Urothelium cell line (cell line): ENCODE measurements at places on chromosomes 4 and X.

DNA sequence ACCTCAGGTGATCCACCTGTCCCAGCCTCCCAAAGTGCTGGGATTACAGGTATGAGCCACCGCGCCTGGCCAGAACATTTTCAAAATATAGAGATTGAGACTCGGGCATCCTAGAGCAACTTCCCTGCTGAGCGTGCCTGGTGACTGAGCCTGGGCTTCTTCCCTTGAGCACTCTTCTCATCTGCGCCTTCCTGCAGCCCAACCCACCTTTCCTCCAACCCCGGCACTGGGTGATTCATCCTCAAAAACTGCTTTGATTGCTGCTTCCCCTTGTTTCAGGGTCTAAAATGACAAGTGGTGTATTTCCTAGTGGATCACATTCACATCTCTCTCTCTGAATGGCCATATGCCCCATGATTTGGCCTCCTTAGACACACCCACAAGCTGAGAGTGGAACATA, 37.8 kb downstream of the PHKA2 start:
- DNase-seq, result peak; percentile 1

GRCh38 chr4:143184217-143184502, 557 bp upstream of the USP38 start:
- no peak for DNase-seq

- DNase-seq, result no peak
Measured at GRCh38 chr4:74023709-74024108, 14.8 kb downstream of the CXCL3 start.

DNA sequence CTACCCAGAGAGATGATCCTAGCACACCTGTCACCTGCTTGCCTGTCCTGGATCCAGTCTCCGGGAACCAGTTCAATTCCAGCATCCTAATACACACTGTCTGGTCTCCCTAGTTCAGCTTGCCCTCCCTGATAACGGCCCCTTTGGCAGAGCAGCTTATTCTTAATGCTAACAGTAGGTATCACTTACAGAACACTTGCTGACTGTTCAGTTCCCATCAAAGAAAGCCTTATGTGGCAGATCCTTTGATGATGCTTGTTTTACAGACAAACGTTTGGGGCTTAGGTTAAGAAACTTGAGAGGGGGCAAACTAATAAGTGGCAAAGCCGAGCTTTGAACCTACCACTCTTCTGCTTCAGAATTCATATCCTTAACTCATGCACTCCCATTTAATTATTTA, 890 bp downstream of the RASSF6 start:
- DNase-seq, result no peak

DNA sequence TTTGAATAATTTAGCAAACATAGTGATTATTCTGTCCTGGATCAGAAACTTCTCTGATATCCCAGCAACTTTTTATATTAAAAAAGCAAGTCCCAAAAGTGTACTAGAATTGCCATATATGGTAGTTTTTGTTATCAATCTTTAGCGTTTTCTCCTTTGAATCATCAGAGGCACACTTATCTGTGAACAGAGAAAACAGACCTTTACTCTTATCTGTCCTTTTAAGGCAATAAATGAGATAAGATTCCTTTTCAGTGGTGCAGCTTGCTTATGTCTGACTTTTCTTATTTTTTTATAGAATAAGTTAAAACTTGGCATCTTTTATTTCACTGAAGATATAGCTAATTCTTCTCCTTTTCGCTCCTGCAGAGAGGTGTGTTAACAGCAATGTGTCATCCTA, 458.1 kb upstream of the PCDH10 start:
- no peak for DNase-seq

GRCh38 chr4:80029364-80029763, 43.7 kb downstream of the ANTXR2 start:
- DNase-seq, result no peak

- DNase-seq, result peak; percentile 20
Measured at GRCh38 chr4:161573836-161574235, 590.0 kb downstream of the FSTL5 start.

DNA sequence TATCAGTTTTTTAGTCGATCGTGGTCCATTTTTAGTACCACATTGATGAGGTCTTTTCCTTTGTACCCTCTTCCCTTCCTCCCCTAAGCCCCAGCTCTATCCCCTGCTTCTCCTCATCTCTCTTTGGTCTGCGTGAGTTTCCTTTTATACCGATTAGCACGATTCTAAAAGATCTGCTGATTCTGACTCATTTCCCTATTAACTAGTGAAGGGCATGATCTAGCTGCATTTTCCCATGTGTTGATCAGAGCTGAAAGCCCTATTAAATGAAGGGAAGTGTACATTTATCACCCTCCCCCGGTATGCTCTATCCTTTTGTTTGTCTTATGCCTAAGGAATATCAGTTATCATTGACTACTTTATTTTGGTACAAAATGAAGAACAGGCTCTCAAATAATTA, 181.7 kb upstream of the NPY2R start:
- DNase-seq, result no peak

DNA sequence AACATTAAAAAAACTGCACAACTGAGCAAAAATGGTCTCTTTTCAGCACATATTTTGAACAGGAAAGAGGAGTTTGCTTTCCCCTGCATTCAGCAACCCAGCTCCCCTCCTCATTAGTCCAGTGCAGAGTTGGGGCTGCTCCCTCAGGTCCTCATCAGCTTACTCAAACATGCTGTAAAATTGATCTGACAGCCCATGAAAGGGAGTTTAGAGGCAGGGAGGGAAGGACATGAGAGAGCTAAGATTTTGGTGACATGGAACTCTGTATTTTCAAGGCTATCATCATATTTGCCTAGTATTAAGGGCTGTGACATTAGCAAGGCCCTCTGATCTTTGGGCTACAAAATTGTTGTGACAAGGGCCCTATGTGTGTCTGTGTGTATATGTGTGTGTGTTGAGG, 205.6 kb upstream of the TAPT1 start:
- no peak for DNase-seq

DNA sequence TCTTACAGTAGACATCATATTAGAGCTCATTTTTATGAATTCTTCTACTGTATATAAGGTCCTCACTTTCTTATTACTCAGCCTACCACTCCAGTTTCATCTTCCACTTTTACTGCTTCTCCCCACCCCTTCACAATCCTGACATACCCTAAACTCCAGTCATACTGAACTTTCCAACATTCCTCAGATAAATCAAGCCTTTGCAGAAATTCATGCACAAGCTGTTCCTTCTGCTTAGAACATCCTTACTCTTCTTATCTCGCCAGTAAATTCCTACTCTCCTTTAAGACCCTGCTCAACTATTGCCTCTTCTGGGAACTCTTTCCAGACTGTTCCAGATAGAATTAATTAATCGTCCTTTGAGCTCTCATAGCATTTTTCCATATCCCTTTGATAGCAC, 24.8 kb downstream of the RTL9 start:
- DNase-seq, result no peak

GRCh38 chrX:107726816-107727534, 48.6 kb downstream of the TSC22D3 start:
- DNase-seq, result no peak

DNA sequence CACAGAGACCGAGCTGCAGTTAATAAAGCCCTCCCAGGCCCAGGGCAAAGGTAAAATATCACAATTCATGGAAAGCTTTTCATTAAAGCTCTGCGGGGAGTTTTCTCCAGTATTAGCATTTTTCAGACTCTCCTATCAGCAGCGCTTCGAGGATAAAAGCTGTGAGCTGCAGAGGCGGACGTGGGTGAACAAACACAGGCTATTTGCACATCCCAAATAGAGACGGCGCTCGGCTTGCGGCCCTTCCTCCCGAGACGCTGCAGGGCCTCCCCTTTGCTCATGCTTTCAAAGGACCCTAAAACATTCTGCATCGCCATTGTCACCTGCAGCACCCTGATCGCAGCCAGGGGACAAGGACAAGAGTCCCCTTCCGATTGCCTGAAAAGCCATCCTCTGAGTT, 97.3 kb downstream of the SORCS2 start:
- no peak for DNase-seq

GRCh38 chr4:31034550-31034949, 314.4 kb downstream of the PCDH7 start:
- no peak for DNase-seq

GRCh38 chrX:132748909-132749308, 209.5 kb downstream of the HS6ST2 start:
- DNase-seq, result no peak

GRCh38 chr4:138389976-138390685, 148.0 kb upstream of the SLC7A11 start:
- DNase-seq, result peak; percentile 23

DNA sequence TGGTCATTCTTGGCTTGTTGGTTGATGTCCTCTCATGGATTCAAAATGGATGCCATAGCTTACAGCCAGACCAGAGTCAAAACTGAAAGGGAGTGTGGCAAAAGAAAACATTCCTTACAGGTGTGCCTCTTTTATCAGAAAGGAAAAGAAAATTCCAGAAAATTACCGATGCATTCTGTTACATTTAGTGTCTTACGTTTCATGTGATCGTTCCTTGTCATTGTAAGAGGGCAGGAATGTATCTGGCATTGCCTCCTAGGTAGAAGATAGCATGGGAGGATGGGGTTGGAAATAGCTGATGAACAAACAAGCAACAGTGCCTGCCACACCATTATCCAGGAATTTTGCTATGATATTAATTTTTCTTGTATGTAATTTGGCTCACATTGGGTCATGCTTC, 13.1 kb downstream of the GRXCR1 start:
- no peak for DNase-seq
